SJCRH30 (cell line): ENCODE measurements at places on chromosomes 7 and 10. TPM values are rescaled to one million over a fixed set of nuclear protein-coding genes. Genes with fewer than 3 reads are reported as not detected.

The OR9A2 gene
- not detected in 2 replicates for total RNA-seq

The SEMA3C gene
- 37.0 and 39.3 TPM in 2 replicates for total RNA-seq

The AUTS2 gene
- total RNA-seq, result 21.9 and 30.1 TPM in 2 replicates

The FKBP9 gene
- total RNA-seq, result 61.8 and 73.5 TPM in 2 replicates

The C10orf67 gene
- total RNA-seq, result 0.15 and 0.16 TPM in 2 replicates

The SPDYE2 gene
- 0.10 TPM in 1 of 2 replicates, not detected in the other for total RNA-seq

The COL17A1 gene
- total RNA-seq, result not detected in 2 replicates

The TMEM176B gene
- not detected in 2 replicates for total RNA-seq

The BMPER gene
- total RNA-seq, result 0.47 and 0.71 TPM in 2 replicates

- DNase-seq, result no peak
These were observed 691.8 kb downstream of the NXPH1 start for GRCh38 chr7:9125246-9125645.

DNA sequence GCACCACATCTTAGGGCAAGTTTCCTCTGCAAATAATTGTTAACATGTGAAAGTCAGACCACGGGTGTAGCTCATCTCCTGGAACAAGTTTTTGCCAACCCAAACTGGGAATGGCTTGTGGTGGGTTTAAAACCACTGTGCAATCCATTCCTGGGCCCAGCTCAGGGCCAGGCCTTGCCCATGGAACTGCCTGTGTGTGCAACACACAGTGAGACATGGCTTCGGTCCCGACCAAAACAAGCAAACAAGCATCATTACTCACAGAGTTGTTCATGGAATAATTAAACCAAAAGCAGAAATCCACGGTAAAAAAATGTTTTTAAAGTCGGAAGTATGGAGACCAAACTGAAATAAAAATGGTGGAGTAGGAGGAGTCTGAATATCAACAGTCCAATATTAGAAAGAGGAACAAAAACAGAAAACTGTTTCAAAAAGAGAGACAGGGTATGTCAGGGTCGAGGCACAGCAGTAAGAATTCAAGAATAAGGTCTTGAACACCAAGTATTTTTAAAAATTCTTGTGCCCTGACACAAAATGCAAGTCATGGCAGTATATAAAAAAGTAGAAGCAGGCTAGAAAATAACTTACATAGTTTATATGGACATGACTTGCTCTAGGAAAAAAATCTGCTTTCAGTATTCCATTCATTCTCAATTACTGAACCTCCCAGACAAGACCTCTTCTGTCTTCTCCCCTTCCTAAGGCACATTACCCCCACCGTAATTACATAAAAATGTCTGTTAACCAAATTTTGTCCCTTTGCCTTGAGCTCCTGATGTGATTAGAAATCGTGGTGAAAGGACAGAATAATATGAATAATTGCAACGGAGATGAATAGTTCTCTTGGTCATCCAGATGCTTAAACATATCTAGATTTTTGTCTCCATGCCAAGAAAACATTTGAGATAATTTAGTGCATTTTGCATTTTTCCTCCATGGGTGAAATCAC lies 88.4 kb downstream of the FAS start:
- DNase-seq, result no peak

DNA sequence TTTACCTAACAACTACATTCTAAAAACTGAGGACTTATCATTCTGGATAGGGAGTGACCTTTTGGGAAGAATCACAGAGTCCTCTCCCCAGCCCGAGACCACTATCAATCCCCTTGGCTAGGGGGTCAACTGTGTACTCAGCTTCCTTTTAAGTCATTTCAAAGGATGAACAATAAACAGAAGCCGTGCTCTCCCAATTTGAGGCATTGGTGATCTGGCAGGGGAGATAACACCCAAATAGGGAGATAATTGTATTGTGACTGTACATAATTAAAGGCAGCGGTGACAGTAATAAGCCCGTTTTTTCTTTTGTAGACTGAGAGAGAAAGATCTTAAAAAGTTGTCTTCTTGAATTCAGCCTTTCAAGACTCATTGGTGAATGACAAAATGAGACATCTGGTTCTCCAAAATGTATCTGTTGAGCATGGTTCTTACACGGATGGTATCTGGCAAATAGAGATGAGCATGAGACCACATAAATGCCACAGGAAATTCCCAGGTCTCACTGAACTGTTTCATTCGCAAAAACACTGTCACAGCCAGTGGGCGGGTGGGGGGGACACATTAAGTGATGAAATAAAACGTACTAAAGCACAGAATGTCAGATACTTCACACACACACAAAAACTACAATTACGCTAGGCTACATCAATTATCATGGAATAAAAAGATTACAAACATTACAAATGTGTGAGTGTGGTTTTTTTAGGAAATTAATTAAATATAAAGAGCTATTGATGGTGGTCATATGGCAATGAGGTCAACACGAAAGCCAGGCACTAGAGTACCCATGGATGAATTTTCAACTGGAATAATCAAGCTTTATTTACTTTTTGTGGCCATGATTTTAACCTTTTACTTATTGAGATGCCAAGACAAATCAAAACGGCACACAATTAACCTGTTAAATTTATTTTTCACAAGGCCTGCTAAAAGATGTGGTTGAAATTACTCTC lies 108.4 kb downstream of the HIPK2 start:
- DNase-seq, result no peak

DNA sequence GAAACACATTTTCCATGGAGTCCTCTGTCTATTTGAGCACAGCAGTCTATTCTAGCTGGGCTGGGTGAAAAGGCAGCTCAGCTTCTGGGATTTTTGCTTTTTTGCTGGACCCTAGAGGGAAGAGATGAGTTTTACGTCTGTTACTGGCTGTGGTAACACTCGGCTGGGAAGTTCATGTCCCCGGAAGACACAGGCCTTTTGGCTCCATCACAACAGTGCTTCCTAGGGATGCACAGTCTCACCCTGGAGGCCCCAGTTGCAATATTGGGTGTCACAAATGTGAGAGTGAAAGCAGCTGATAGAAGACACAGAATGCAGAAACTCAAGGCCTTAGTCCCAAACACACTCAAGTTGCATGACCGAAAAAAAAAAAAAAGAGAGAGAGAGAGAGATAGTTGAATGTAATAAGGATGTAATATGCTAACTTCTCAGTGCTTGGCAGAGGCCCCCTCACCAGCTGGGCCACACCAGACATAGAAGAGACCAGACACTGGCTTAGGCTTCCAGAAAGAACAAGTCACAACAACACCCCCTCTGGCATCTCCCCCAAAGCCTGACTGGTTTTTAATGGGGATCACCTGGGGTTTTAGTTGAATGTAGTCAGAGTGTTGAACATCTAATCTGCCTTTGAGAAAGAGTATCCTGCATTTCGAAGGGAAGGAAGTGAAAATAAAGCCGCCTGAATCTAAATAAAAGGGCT lies 545.4 kb upstream of the FZD8 start:
- peak; percentile 64 for DNase-seq

- no peak for DNase-seq
These were observed 74.6 kb downstream of the WDFY4 start for GRCh38 chr10:48759113-48759901.

GRCh38 chr7:69860941-69861622 lies 262.8 kb downstream of the AUTS2 start:
- no peak for DNase-seq

GRCh38 chr10:22669163-22669711 lies 45.1 kb downstream of the PIP4K2A start:
- no peak for DNase-seq

DNA sequence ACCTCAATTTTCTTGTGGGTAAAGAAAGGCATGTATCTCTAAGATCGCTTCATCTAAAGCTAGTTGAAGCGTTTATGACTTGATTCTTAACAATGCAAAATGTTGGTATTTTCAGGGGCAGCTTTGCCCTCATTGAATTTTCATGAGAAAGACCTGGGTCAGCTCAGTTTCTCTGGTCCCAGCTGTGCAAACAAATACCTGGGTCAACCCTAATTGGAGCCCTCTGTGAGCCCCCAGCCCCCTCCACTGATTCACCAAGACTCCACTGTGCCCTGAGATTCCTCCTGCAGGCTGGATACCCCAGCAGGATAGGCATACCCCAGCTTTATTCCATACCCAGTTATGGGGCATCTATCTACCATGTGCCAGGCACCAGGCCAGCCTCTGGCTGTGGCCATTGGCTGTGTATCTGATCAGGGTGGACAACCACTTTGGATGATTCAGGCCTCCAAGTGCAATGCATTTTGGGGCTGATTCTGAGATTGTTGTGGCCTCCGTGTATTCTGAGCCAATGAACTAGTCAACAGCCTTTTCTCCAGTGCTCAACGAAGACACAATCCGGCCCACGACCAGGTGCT lies 201.9 kb downstream of the MYOF start:
- DNase-seq, result no peak

DNA sequence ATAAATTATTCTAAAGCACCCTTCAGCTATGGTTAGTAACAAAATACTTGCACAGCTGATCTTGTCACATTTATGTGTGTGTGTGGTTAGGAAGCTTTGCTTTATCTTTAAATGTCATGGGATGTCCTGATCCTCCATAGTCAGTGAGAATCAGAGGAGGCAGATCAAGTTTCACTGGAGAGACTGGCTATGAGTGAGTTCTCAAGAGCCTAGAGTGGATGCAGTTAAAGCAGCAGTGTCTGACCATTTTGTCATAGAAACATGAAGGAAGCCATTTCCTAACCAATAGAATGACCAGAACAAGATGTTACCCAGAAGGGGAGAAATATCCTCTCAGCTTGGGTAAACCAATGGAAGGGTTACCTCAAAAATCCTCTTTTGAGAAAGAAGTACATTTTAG lies 207.2 kb upstream of the DKK1 start:
- DNase-seq, result no peak

DNA sequence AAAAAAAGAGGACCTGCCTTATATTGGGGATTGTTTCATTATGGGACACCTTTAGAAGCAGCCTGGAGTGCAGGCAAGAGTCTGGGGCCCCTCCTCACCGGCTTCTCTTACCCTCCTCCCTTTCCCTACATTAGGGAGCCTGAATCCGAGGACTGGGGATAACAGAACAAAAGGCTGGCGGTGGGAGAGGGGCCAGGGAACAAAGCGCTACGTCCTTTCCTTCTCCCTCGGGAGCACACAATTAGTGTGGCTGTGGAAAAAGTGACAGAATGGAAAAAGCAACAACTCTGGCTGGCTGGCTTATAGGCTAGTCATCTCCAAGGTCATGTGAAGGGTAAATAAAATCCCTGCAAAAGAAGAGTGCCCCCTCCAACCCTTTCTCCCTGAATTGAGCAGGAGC lies 74.7 kb downstream of the LSM5 start:
- no peak for DNase-seq

DNA sequence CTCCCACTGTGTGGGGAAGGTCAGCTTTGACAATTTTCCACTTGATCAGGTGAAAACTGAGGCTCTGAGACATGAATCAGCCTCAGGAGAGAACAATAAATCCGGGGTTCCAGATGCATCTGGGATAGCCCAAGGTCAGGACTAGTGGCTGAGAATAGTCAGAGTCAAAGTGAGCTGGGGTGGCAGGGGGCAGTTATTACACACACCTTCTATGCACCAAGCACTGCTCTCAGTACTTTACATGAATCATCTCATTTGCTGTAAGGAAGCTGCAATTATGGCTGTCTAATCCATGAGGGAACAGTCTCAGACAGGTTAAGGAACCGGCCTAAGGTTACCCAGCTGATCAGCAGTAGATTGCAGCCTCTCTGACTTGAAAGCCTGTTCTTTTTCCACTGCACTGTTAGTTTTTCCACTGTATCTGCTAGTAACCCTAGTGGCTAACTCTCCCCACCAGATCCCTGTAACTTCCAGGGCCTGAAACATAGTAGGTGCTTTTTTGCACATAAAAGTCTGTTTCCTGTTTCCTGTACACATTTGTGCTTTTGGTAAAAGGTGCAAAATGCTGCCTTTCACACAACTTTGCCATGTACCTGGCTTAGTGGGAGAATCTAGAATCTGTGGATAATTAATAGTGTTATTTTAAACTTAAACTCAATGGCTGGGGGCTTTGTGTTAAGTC lies 125.9 kb downstream of the EMX2 start:
- DNase-seq, result no peak

DNA sequence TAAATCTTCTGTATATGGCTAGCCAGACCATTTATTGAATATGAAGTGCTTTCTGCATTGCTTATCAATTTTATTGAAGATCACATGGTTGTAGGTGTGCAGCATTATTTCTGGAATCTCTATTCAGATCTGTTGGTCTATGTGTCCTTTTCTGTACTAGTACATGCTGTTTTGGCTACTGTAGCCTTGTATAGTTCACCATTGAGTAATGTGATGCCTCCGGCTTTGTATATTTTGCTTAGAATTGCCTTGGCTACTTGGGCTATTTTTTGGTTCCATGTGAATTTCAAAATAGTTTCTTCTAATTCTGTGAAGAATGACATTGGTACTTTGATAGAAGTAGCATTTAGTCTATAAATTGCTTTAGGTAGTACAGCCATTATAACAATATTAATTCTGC lies 1187.2 kb downstream of the XPNPEP1 start:
- no peak for DNase-seq

DNA sequence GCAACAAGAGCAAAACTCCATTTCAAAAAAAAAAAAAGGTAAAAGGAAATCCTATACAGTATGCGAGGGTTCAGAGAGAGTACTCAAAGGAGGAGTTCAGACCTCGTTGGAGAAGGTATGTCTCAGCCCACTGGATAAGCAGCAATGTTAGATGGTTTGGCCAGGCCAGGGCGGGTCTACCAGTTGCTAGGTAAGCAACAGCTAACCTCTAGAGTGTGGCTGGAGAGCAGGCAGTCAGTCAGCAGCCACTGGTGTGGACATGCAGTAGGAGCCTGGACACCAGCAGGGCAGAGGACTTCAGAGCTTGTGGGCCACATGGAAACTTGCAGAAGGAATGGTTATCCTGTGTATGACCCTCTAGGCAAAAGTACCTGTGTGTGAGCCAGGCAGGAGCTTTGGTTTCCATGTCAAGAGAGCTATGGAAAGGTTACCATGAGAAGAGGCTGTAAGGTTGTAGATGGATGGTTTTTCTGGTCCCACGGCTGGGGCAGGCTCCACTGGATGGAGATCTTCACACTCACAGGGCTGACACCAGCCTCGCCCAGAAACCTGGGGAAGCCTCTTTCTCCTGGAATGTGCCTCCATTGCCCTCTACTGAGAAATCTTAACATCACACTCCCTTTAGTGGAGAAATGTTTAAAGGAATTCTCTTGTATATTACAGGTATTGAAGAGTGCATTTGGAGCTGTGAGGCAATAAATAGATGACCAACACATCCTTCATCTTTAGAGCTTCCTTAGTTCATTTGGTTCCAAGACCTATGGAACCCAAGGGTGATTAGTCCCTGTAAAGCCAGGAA lies 63.6 kb downstream of the CCDC186 start:
- no peak for DNase-seq

DNA sequence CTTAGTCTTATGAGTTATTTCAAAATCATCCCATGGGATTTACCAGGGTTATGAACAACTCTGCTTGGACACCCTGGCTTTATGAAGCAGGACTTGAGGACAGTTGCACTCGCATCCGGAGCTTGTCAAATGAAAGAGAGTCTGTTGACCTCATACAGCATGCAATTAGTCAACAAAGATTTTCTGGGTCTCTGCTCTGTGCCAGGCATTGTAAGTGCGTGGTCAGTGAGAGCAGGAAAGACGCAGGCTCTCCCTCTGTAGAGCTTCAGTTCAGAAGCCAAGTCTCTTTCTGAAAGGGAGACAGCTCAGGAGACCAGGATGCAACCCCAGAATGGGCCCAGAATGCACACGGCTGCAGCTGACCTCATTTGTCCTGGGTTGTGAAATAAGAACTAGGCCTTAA lies 45.5 kb upstream of the DMBT1 start:
- no peak for DNase-seq

- DNase-seq, result no peak
These were observed 77.5 kb downstream of the SLC16A9 start for GRCh38 chr10:59631882-59632807.
